ENCODE measurements at places on chromosomes 16 and 17.
A peak's percentile ranks its signal among the peaks of the same experiment; 100 is the strongest.

DNA sequence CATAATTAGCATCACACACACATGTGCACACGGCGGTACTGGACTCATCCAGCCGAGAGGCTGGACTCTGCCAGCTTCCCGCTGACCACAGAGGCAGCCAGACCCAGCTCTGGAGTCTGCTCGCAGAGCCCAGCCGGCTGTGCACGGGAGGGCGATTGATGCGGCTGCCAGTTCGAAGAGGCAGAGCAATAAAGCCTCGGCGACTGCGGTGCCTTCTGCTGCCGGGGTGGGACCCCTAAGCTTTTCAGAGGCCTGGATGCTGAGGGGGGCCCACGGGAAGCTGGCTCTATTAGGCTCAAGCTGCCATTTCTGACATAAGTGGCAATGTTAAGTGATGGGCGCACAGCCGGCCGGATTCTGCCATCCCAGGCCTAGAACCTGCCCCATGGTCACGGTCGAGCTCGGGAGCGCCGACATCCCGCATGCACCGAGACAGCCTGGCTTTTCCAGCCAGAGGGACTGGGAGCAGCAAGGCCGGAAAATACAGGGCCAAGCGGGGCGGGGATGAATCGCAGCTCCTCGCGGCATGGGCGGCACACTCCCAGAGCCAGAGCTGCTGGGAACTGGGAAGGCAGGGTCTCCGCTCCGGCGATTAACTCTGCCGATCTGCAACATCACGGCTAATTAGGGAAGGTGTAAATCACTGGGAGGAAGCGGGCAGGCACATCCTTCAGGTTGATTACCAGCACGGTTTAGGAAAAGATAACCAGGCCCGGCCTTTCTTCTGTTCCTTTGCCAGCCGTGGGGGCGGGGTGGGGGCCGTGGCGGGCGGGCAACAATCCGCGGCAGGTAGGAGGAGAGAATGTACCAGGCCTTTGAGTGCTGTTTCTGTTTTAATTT is 57.7 kb downstream of the TBC1D16 start:
- no peak for DNase-seq

GRCh38 chr16:85171004-85171758 is 58.9 kb upstream of the CIBAR2 start:
- DNase-seq = no peak

- DNase-seq = peak; percentile 70
Measured at GRCh38 chr16:71626018-71626857, at the start of gene MARVELD3. Gene MARVELD3, plus strand, starts transcription at chr16:71626184. Its CDS starts 46 bp downstream, at chr16:71626230.

DNA sequence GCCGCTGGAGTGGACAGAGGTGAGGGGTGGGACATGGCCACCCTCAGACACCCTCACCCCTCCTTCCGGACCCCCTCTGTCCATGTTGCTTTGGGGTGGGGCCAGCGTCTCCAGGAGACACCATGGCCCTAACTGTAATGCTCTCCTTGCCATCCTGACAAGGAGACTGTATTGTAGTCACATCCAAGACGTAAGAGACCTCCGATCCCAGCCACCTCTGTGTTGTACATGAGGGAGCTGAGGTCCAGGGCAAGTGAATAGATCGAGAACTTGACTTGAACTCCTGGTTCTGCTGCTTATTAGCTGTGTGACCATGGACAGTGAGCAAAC is 30.2 kb downstream of the POLR3E start:
- no peak for DNase-seq

- DNase-seq = peak; percentile 89
Measured at GRCh38 chr17:66715745-66716156, 119.2 kb upstream of the CACNG5 start.

GRCh38 chr16:87216841-87217275 is 100.3 kb downstream of the C16orf95 start:
- no peak for DNase-seq

GRCh38 chr17:45052052-45052772 is 780 bp upstream of the DCAKD start:
- DNase-seq = peak; percentile 84

DNA sequence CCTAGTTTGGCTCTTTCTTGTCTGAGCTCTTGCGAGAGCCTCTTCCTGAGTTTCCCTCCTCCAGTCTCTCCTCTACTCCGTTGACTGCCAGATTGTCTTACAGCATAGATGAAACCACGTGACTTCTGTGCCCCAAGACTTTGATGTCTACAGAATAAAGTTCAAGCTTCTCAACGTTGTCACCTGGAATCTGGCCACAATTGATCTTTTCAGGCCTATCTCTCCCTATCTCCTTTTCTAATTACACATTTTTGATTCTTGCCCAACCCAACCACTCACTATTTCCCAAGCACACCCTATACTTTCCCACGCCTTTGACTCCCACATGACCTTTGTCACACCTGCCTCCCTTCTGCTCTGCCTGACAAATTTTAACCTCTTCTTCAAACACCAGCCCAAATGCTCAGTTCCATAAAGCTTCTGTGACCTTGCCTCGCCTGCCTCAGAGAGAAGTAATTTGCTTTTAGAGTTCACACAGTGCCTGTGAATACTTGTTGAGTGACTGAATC is 52.4 kb upstream of the PMFBP1 start:
- DNase-seq = no peak

- no peak for DNase-seq
Measured at GRCh38 chr16:31267332-31268032, 7.7 kb downstream of the ITGAM start.

GRCh38 chr16:53112015-53112414 is 57.2 kb downstream of the CHD9 start:
- DNase-seq = no peak

DNA sequence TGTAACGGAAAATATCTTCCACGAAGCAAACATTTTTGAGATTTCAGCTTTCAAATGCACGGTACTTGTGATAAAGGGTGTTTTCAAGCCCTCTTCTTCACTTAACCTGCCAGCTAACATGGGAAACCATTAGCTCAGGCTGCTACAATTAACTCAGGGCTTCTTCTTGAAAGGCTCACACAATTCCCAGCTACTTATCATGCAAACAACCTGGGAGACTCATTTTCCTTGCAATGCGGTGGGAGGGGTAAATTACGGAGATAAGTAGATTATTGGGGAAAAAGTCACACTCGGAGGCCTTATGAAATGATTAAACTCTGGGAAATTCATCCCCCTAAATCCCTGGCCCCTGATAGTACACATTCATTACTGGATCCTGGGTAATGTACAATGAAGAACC is 266.4 kb downstream of the STX8 start:
- DNase-seq = peak; percentile 3

DNA sequence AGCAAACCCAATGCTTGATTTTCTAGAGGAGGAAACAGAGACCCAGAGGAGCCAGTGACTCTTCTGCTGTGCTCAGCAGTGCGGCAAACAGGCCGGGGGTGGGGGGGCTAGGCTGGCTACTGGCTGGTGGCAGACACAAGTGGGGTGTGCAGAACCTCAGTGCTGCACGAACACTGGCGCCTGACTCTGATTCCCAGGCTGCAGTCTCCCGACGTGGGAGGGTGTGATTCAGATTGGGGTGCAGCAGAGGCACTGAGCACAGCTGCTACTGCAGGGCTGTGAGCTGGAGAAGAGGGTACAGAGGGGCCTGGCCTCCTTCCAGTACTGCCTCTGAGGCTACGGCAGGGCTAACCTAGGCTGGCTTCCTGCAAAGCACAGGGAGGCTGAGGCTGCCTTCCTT is 8.1 kb downstream of the RPL19 start:
- DNase-seq = peak; percentile 6

GRCh38 chr17:43823350-43824084 is 9.4 kb downstream of the MPP3 start:
- DNase-seq = no peak

GRCh38 chr16:19450186-19450585 is 32.5 kb downstream of the TMC5 start:
- no peak for DNase-seq

DNA sequence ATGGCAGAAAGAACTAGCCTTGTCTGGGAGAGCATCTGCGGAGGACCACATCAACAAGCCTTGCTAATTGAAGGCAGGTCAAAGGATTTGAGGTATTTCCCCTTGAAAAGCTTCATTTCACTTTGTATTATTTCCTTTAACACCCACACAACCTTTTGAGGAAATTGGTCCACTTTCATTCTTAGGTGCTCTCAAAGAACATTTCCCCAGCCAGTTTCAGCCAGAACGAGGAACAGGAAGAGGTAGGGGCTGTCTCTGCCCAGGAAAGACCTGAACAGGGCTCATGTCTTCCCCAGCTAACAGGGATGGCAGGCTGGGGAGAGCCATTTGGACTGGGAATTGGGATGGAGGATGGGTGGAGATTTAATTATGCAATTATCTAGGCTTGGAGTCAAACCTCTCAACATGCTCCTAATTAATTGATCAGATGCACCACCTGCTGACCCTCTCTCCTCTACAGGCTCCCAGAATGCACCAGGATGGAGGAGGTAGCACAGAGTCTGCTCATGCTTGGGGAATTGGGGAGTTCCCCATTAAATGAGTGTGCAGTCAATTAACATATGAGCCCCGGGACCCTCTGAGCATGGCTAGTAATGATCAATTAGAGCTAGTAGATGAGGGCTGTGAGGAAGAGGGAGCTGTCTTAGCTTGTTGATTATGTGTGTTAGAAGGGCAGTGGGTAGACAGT is 84.6 kb downstream of the GP2 start:
- DNase-seq = no peak

GRCh38 chr17:34254651-34255380 is at the start of gene CCL2:
Gene CCL2, plus strand, starts transcription at chr17:34255285. Its CDS starts 65 bp downstream, at chr17:34255350.
- peak; percentile 8 for DNase-seq

DNA sequence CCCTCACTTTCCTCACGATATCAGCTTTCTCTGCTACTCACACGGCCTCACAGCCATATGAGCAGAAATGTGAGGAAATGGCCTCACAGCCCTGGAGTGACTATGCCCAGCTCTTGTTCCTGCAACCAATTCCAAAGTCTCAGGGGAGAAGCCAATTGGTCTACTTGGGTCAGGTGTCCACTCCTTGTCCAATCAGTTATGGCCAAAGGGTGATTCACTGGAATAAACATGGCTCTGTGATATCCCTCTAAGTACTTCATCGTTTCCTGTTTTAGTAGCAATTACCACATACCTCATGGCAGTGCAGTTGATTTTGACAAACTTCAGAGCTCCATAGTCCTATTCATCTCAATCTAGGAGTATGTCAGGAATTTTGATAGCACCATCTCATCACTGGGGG is 195.4 kb downstream of the KATNIP start:
- DNase-seq = no peak

DNA sequence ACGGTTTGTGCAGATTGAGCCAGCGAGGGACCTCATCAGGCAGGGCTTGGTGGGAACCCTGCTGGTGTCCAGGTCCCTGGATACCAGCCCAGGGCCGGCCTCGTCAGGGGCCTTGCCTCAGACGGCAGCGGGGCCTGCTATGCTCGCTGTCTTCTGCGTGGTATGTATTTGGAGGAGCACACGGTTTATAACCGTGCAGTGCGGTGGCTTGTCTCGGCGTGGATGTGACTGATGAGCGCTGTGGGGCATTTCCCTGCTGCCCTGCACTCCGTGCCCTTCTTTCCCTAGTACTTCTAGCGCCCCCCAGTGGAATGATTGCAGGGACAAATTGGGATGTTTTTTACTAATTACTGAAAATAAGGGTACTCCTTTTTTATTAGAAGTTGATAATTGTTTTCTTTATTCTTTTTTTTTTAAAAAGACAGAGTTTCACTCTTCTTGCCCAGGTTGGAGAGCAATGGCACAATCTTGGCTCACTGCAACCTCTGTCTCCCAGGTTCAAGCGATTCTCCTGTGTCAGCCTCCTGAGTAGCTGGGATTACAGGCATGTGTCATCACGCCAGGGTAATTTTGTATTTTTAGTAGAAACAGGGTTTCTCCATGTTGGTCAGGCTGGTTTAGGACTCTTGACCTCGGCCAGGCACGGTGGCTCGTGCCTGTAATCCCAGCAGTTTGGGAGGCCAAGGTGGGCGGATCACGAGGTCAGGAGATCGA is 15.3 kb downstream of the TBCD start:
- no peak for DNase-seq

DNA sequence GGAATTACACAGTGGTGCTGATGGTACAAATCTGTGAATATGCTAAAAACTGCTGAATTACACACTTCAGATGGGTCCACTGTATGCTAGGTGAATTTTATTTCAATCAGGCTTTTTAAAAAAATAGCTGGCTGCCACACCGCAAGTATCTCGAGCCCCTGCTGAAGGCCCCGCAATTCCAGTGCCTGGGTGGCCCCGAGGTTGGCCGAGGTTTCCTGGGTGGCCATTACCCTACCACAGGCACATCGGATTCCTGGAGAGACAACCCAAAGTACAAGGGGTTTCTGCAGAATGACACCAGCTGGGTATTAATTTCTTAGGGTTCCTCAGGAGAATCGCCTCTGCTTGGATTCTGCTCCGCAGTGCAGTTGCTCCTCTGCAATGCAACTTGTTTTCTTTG is 127.8 kb downstream of the C16orf95 start:
- no peak for DNase-seq

DNA sequence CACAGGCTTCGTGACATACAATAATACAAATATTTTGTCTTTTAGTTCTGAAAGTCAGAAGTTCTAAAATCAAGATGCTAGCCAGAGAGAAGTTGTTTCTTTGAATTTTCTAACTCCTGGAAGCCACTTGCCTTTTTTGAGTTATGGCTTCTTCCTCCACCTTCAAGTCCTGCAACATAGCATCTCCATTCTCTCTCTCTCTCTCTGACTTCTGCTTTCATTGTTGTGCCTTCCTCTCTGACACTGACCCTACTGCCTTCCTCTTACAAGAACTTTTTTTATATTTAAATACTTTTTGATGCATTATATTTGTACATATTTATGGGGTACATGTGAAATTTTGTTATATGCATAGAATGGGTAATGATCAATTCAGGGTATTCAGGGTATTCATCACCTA is 205.9 kb downstream of the MAP2K6 start:
- DNase-seq = no peak

DNA sequence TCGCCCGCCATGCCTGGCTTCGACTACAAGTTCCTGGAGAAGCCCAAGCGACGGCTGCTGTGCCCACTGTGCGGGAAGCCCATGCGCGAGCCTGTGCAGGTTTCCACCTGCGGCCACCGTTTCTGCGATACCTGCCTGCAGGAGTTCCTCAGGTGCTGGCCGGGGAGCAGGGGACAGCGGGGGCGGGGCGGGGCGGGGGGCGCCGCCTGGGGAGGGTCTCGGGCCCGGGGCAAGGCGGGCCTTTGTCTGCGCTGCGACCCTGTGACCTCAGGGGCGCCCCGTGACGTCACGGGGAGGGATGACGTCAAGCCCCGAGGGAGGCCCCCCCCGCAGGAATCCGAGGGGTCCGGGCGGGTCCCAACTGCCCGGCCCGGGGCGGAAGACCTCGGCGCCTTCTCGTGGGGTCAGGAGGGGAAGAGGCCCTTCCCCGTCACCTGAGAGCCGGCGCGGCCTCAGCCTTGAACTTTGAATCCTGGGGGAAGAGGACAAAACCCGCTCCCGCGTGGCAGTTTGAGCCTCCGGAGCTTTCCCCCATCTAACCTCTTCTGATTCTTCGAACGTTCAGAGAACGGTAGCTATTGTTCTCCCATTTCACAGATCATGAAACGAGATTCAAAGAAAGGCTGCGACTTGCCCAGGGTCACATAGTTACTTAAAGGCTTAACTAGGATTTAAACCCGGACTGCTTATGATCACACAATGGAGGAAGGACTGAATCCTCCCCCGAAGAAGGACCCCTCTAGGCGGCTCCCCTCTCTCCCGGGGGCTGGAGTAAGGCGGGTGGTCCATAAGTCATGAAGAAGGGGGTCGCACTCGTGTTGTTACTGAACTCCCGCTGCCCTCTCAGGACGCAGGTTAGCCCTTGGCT is 527 bp downstream of the TRAF4 start:
- DNase-seq = peak; percentile 74
